Stimulated activated CD8-positive, alpha-beta memory T cell treated with anti-CD3 and anti-CD28 coated beads, Interleukin-15, amount 100 ng/mL, for 4 hours (primary cell): ENCODE measurements at places on chromosomes 1 and 21.

- no peak for DNase-seq
Measured at GRCh38 chr1:23632479-23633160, 59.0 kb upstream of the RPL11 start.

DNA sequence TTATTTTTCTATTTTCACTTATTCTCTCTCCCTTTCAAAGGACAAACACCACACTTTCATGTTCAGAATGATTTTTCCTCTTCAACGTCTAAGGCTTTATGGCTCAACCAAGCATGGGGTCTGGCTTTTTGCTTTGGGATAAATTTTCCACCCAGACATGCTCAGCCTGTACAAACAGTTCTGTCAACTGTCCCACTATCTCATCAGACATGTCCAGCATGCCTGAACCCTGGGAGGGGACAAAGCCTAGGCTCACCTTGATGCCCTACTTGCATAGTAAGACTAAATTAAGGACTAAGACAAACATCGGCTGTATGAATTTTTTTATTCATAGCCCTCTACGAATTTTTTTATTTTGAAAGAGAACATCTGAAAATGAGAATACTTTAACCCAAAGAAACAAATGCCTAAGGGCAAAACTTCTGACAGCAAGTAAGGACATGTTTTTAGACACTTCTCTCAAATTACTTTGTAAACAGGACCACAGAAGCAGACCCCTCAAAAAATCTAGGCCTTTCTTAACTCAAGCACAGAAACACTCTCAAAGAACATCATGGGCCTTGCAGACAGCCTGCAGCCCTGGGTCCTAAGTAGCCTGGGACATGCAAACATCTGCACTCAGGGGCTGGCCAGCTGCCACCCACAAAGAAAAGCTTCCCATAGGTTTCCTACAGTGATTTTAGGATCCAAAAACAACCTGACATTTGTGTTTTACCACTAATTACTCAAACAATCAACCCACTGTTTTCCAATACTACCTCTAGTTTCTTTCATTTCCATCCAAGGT lies 72.3 kb upstream of the PALMD start:
- DNase-seq, result no peak

DNA sequence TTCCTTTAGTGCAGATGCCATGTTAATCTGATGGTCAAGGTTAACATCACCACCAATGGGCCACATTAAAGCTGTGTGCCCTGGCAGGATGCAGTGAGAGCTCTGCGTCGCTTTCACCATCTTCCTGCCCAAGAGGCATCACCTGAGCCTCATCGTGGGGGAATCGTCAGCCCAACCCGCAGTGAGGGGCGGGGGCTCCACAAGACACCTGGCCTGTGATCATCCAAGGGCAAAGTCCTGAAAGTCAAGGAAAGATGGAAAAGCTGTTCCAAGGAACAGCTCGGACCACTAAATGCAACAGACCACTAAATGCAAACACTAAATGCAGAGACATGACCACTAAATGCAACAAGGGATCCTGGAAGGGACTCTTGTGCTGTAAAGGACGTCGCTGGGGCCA lies 49.9 kb downstream of the WDR4 start:
- no peak for DNase-seq

DNA sequence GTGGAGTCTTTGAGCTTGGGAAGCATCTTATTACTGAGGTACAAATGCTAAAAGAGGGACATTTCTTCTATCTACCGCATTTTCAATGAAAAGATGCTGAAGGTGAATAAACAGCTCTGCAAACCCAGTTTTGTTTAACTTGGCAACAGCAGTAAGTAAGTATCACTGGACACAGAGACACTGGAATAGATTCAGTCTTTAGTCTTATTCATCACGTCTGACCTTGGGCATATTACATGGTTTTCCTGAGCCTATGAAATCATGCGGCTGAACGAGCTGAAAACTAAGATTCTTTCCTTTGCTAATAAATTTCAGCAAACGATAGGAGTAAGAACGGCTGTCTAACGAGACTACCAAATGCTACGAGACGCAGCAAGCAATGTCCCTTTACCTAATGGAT lies 207.4 kb downstream of the GABPA start:
- no peak for DNase-seq

GRCh38 chr1:200666309-200666708 lies 3.4 kb downstream of the DDX59 start:
- DNase-seq, result no peak

- no peak for DNase-seq
Measured at GRCh38 chr21:37793660-37794059, 122.6 kb downstream of the KCNJ6 start.

- DNase-seq, result no peak
Measured at GRCh38 chr1:219427403-219427802, 185.5 kb downstream of the ZC3H11B start.

GRCh38 chr1:83097715-83098114 lies 901.2 kb downstream of the TTLL7 start:
- no peak for DNase-seq

DNA sequence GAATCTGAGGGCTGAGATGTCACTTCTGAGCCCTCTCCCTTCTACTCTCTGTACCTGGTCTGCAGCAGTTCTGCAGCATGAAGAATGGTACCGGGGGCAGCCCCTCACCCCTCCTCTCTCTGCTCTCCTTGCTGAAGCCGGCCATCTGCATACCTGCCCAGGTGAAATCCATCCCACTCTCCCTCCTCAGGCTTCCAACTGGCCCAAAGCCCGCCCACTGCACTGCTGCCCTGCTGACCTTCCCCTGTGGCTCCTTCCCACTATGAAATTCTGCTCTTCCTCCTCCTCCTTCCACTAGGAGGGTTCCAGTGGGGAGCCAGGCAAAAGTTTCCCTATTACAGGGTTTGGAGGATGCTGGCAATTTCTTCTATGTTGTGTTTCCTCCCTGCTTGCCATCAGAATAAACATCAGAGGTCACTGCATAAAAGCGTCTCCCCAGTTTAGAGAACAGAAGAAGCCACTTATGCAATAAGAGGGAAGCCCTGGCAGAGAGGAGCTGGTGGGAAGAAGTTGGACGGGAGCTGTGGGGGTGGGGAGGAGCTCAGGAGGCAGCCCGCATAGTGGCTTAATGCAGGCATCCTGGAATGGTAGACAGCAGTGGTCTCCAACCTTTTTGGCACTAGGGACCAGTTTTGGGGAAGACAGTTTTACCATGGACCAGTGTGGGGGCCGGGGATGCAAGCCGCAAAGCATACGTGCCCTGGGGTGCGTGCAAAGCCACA lies 30.3 kb downstream of the TMCO4 start:
- DNase-seq, result no peak

GRCh38 chr1:192506741-192507155 lies 68.8 kb upstream of the RGS1 start:
- DNase-seq, result no peak

DNA sequence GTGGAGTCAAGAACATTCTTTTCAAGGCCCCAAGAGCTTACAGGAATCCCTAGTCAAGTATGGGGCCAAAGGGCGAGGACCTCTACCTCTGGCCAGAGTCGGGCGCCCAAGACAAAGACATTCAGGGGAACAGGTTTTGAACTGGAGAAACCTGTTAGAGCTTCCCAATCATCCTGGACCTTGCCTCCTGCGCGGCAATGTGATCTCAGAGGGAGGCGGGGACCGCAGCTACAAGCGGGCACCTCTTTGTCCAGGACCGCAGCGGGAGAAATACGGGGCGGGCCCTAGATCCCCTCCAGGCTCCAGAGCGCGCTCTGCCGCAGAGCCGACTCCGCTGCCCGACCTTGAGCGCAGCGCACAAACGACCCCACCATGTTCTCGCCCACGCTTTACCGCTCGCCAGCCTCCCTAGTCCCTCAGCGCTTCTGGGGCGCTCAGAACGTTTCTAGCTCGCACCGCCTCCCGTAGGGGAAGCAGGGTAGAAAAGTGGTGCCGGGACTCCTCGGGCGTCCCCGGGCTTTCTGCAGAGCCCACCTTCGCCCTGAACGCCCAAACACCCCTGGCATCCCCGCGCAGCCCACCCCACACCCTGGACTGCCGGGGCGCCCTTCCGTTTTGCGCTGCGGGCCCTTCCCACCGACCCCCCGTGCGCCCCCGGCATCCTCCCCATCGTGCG lies 28.1 kb downstream of the RABIF start:
- peak; percentile 17 for DNase-seq

GRCh38 chr1:39272798-39273469 lies 68.4 kb downstream of the MACF1 start:
- DNase-seq, result no peak

GRCh38 chr1:11731691-11732283 lies 4.1 kb upstream of the AGTRAP start:
- DNase-seq, result no peak

GRCh38 chr21:45532826-45533360 lies 9.3 kb downstream of the SLC19A1 start:
- DNase-seq, result no peak

DNA sequence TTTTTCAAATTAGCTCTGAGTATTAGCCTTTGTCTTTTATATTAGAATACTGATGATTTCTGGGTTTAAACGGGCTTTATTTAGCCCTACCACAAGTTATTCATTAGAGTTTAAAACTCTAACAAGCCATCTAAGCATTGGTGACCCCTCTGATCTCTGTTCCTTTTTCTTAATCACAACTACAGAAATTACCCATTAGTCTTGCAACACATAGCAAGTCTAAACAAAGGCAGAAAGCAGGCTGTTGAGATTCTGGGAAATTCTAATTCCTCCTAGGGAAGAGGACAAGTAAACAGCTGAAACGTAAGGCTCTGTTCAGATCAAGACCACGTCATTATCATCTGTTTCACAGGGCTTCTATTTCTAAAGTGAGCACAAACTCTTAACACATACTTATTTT lies 491.2 kb upstream of the ZRANB2 start:
- no peak for DNase-seq

- DNase-seq, result no peak
Measured at GRCh38 chr1:17805869-17806684, 50.9 kb downstream of the ACTL8 start.

- no peak for DNase-seq
Measured at GRCh38 chr1:66777831-66778230, 23.2 kb downstream of the INSL5 start.

DNA sequence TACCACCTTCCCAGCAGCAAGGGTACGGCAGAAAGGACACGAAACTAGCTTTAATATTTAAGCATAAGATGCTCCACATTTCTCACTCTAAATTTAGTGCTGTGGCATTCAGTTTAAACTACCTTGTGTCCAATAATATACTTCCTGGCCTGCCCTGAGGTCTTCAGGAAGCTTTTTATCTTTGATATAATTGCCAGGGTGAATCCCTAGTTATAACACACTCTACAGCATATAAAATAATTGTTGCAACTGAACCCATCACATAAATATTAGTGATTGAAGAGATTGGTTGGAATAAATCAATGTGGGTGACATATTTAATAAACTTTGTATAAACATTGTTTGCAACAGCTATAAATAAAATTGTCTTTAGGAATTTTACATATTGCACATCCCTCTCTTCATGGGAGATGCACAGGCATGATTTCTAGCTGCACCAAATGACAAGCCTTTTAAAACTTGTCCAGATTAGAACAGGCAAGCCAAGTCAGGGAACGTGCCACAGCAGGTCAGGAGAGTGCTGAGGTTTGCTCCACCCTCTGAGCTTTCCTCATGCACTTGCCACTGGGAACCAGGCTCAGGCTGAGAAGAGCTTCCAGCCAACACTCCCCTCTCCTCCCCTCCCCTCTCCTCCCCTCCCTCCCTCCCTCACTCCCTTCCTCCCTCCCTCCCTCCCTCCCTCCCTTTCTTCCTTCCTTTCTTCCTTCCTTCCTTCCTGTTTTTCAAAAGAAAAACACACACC lies 623.2 kb upstream of the PKN2 start:
- DNase-seq, result no peak

GRCh38 chr1:75471252-75471651 lies 139.7 kb downstream of the SLC44A5 start:
- no peak for DNase-seq

GRCh38 chr1:28343405-28343804 lies 14.6 kb downstream of the MED18 start:
- no peak for DNase-seq

DNA sequence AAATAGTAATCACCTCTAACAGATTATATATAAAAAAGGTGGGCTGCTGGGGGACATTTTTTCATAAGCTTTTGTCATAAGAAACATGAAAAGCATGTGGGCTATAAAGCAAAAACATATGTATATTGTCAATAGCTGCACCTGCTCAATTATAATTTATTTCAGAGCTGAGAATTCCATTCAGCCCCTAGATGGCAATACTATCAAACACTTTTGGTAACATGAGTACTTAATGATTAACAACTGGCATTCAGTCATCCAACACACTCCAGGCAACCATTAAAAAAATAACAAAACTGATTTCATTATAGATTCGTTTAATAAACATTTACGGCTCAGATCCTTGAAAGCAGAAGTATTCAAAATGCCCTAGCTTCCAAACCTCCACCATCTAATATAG lies 115.1 kb downstream of the KCTD3 start:
- DNase-seq, result no peak
